A549 (cell line): ENCODE measurements at places on chromosomes 5 and 9. TPM values are rescaled to one million over a fixed set of nuclear protein-coding genes. Genes with fewer than 3 reads are reported as not detected.

The TMEM252 gene
- polyA plus RNA-seq, result not detected in 3 replicates

DNA sequence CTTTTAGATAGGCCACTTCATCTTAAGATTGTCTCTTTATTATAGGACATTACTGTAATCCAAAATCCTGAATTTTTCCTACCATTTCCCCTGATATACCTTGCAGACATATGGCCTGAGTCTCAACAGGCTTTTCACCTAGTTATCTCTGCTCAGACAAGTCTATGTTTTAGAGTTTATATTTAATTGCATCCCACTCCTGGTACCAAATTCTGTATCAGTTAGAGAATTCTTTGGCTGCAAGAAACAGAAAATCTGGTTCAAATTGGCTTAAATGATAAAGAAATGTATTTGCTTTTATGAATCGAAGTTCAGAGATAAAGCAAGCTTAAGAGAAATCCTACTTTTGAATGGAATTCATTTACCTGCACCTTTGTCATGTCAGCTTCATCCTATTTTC, 102.2 kb upstream of the OSMR start:
- DNase-seq, result no peak

The TTC16 gene
- polyA plus RNA-seq, result not detected in 3 replicates

The OTP gene
- polyA plus RNA-seq, result 0.03 to 0.04 TPM (median 0.04 TPM) in 3 replicates

GRCh38 chr9:124940521-124940893, 376 bp downstream of the GOLGA1 start:
- no peak for DNase-seq
